GDM1 (cell line): ENCODE measurements at places on chromosomes 3 and 15.

DNA sequence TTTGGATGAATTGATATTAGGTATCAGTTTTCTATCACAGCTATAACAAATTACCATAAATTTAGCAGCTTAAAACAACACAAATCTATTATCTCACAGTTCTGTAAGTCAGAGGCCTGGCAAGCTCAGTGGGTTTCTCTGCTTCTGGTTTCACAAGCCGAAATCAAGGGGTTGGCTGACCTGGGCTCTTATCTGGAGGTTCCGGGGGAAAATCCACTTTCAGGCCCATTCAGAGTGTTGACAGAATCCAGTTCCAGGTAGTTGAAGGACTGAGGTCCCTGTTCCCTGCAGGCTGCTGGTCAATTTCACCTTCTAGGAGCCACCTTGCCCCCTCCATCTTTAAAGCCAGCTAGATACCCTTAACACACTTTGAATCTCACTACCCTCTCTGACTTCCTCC lies 11.1 kb upstream of the HHATL start:
- DNase-seq, result no peak

- no peak for DNase-seq
Observed at GRCh38 chr3:185716436-185717108, 108.3 kb downstream of the IGF2BP2 start.

GRCh38 chr3:114942773-114943172 lies 204.3 kb downstream of the ZBTB20 start:
- no peak for DNase-seq

DNA sequence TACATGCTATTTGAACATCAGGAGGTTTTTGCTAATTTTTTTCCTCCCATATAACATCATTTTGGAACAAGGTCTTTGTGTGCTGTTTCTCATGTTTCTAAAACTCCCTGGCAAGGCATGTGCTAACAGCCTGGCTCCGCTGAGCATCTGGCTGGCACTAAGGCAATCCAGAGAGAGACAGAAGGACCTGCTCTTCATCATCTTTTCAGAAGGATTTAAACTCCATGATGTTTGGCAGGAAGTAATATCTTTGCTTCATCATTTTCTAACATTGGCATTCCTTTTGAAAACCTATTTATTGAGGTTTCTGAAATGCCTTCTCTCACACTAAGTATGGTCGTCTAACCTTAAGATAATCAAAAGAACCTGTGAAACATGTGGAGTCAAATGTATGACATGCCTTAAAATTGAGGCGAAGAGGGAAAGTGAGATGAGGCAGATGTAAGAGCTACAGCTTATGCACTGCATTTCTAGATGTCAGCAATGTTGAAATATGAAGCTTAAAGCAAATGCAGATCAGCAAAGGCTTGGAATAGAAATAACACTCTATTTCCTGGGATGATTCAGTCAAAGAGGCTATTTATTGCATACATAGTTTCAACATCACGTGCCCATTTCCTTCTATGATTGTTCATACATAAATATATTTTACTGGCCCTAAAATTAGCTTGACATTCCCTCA lies 592.0 kb downstream of the ZNF385D start:
- DNase-seq, result no peak

- no peak for DNase-seq
Observed at GRCh38 chr15:98807262-98807661, 158.9 kb downstream of the IGF1R start.

- no peak for DNase-seq
Observed at GRCh38 chr3:185325946-185326791, 36.8 kb upstream of the MAP3K13 start.

DNA sequence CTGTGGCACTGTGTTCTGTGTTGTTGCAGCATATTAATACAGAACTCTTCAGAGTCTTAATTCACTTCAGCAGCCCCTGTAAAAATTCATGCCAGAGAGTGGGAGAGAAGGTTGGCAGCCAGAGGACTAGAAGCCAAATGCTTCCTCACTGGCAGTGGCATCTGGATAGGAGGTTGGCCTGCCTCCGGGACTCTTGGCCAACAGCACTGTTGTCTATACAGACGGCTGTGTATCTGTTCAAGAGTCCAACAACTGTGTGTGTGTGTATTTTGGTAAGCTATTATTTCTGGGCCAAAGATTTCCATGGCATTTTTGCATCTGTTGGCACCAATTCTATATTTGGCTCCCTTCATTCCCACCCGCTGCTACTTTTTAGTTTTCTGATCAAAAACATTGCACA lies 156.0 kb upstream of the SOX2 start:
- no peak for DNase-seq

DNA sequence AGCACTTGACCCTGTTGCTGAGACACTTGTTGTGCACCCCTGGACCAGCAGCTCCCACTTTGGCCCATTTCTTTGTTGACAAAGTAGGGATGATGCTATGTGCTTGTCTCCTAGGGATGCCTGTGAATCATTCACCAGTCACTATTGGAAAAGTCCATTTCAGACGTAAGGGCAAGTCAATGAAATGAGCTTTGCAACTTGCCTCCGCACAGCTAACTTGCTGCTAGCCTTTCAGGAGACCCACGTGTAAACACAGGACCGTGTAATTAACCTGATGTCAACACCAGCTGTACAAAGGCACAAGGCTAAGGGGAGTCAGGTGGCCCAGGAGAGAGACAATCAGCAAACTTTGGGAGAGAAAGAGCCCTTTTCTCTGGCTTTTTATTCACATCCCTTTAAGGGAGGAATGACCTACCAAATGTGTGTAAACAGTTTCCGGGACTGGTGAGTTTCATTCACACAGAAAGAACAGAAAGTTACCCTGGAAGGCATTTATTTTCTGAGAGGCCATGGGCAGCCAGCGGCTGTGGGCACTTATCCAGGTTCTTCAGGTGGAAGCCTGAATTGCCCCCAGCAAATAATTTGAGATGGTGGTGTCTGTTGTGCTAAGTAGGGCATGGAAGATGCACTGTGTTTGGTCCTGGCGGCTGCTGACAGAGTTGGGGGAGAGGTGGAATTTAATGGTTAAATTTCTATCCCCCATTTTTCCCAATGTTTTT lies 54.0 kb downstream of the TIPARP start:
- DNase-seq, result no peak
